Activated CD4-positive, alpha-beta T cell treated with anti-CD3 and anti-CD28 coated beads, Interleukin-2, amount 10 ng/mL, durations not matched to agents 24 days and 14 days (primary cell): ENCODE measurements at places on chromosomes 13 and 19. TPM values are rescaled to one million over a fixed set of nuclear protein-coding genes. Genes with fewer than 3 reads are reported as not detected.

GRCh38 chr13:111911121-111911720, 155.7 kb upstream of the SOX1 start:
- no peak for DNase-seq
- no peaks in the 10 kb centered on the region for H3K4me1 ChIP-seq
- H3K27ac ChIP-seq, result no peak overlapping the region
- no peaks in the 10 kb centered on the region for H3K36me3 ChIP-seq
- no peak overlapping the region for H3K4me3 ChIP-seq

DNA sequence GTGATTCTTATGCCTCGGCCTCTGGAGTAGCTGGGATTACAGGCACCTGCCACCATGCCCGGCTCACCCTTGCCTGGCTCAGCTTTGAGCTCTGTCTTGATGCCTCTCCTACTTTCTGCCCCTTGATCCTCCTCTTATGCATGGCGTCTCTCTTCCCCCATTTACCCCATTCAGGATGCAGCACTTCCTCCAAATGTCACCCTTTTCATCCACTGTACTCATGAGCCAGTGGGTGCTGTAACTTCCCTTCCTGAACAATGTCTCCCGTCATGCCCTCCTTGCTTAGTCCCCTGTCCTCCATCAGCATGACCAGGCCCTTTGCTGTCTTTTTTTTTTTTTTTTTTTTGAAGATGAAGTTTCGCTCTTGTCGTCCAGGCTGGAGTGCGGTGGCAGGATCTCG, 3.4 kb upstream of the SIGLEC9 start:
- H3K27me3 ChIP-seq, result peaks cover 8% of the 10 kb centered on the region
- peaks cover 48% of the 10 kb centered on the region for H3K4me1 ChIP-seq
- peaks cover under 1% of the 10 kb centered on the region for H3K36me3 ChIP-seq
- DNase-seq, result no peak
- H3K4me3 ChIP-seq, result no peak overlapping the region

The ZFP28 gene
- 1.8 and 4.1 TPM in 2 replicates for total RNA-seq

DNA sequence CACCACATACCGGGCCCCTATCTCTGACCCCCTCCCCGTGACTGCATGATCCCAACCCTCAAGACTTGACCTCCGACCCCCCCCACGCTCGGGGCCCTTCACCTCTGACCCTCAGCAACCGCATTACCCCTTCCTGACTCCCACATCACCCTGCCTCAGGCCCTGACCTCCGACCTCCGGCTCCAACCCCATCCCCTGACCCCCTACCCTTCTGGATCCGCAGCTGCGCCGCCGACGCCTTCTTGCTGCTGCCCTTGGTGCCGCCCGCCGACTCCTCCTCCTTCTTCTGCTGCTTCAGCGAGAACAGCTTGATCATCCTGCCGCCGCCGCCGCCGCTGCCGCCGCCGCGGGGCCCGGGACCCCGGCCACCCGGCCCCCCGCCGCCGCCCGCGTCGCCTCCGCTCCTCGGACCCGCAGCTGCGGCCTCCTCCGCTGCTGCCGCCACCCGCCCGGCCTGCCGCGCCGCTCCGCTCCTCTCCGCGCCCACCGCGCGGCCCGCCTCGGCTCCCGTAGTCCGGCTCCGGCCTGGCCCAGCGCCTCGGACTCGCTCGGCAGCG, at the start of gene UBE2M:
UBE2M (minus strand) TSS at position 546 of the 557 bp plus-strand sequence; CDS start at position 316, 230 bp downstream.
- H3K36me3 ChIP-seq, result peaks cover 51% of the 10 kb centered on the region
- H3K27me3 ChIP-seq, result no peaks in the 10 kb centered on the region
- H3K4me3 ChIP-seq, result peak within 1 kb of the TSS; percentile 96

The SPRY2 gene
- 0.21 TPM in 1 of 2 replicates, not detected in the other for total RNA-seq

DNA sequence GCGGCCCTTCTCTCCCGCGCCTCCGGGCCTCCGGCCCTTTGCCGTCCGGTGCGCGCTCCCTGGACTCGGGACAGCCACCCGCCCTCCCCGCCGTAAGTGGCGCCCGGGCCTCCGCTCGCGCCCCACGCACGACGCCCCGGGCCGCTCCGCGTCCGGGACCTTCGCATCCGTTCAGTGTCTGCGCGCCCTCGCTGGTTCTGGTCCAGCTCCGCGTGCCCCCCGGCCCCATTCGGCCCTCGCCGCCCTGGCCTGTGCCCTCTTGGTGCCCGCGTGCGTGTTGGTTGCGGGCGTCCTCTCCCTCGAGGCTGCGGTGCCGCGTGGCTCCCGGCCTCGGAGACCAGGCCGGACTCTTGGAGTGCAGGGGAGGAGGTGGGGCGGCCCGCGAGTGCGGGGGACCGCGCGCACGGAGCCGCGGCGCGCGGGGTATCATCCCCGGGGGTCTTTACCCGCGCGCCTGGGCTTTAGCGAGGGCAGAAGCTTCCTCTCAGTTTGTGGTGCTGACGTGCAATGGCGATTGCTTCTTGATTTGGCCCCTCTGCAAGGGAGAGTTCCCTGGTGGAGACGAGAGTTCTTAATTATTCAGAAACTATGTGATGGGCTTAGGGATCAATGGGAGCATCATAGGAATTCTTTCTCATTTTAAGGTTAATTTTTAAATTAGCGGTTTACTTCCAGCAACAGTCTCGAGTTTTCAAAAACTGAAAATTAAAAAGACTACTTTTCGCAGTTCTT, 757 bp downstream of the WASF3 start:
- H3K27me3 ChIP-seq, result peaks cover 30% of the 10 kb centered on the region
- no peaks in the 10 kb centered on the region for H3K36me3 ChIP-seq
- peak overlapping the region; percentile 52 for H3K4me3 ChIP-seq
- H3K4me1 ChIP-seq, result no peaks in the 10 kb centered on the region

- no peak overlapping the region for H3K4me3 ChIP-seq
- no peaks in the 10 kb centered on the region for H3K4me1 ChIP-seq
- H3K27ac ChIP-seq, result no peak overlapping the region
- H3K27me3 ChIP-seq, result no peaks in the 10 kb centered on the region
- no peaks in the 10 kb centered on the region for H3K36me3 ChIP-seq
Observed at GRCh38 chr13:38223089-38223488, 126.6 kb upstream of the UFM1 start.

DNA sequence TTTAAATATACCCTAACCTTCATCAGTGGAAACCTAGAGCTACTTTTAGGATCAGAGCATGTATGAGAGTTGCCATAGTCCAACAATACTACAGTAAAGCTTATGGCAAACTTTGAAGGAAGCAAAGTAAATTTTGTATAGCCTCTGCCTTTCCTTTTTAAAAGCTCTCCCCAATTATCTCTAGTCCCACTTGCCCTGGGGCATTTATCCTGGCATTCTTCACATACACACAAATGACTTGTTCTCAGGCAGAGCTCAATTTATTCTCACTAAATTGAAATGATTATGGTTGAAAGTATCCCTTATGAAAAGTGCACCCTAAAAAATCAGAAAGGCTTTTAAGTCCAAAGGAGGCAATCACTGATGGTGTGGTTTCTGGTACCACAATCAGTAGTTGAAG, 94.1 kb upstream of the UFM1 start:
- no peak overlapping the region for H3K27ac ChIP-seq
- no peak for DNase-seq
- no peaks in the 10 kb centered on the region for H3K36me3 ChIP-seq
- no peaks in the 10 kb centered on the region for H3K27me3 ChIP-seq
- no peaks in the 10 kb centered on the region for H3K4me1 ChIP-seq

The ZNF556 gene
- total RNA-seq, result not detected in 2 replicates

- no peaks in the 10 kb centered on the region for H3K27me3 ChIP-seq
- no peak overlapping the region for H3K4me3 ChIP-seq
- no peaks in the 10 kb centered on the region for H3K36me3 ChIP-seq
- no peak overlapping the region for H3K27ac ChIP-seq
- no peaks in the 10 kb centered on the region for H3K4me1 ChIP-seq
Observed at GRCh38 chr13:91031508-91031907, 316.0 kb upstream of the MIR17HG start.

GRCh38 chr19:10010247-10010691, at the start of gene COL5A3:
Gene COL5A3, minus strand, starts transcription at chr19:10010504. Its CDS starts 119 bp downstream, at chr19:10010385.
- H3K4me1 ChIP-seq, result peaks cover 21% of the 10 kb centered on the region
- no peak within 1 kb of the TSS for H3K4me3 ChIP-seq
- DNase-seq, result no peak
- peaks cover 49% of the 10 kb centered on the region for H3K27me3 ChIP-seq
- H3K36me3 ChIP-seq, result no peaks in the 10 kb centered on the region
